Stimulated activated CD4-positive, alpha-beta T cell treated with anti-CD3 and anti-CD28 coated beads, Interleukin-4, amount 100 ng/mL, for 1 hour (primary cell): ENCODE measurements at places on chromosomes 3 and 15.

DNA sequence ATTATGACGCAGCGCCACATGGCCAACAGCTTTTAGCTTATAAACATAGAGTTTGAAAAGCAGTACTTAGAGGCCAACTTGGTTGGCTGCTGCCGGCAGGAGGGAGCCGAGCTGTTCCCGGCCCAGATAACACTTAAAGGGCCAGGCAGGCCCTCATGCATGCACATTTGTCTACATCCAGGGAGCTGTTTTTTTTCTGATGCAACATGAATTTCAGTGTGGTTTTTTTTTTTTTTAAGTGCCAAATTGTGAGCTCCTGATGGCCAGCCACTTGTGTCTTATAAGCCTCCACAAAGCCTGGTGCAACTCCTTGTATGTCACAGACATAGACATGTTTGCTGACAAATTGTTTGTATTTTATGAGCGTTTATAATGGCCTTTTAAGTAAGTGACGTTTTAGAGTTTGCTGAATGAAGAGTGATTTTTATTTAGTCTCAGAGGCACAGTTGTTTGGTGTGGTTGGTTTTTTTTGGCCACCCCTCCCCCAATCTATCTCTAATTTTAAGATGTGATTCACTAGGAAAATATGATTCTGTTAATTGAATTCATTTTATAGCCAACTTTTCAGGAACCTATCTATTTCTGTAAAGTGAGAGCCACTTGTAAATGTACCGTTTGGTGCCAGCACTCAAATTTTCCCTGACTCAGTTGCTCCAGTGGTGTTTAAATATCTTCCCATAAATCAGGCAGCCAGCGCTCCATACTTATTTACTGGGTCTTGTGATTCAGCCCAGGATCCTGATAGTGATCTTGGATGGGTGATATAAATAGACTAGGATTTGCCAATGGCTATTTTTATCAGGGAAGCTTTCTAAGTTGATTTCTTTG lies 134.3 kb downstream of the VGLL4 start:
- DNase-seq: no peak

DNA sequence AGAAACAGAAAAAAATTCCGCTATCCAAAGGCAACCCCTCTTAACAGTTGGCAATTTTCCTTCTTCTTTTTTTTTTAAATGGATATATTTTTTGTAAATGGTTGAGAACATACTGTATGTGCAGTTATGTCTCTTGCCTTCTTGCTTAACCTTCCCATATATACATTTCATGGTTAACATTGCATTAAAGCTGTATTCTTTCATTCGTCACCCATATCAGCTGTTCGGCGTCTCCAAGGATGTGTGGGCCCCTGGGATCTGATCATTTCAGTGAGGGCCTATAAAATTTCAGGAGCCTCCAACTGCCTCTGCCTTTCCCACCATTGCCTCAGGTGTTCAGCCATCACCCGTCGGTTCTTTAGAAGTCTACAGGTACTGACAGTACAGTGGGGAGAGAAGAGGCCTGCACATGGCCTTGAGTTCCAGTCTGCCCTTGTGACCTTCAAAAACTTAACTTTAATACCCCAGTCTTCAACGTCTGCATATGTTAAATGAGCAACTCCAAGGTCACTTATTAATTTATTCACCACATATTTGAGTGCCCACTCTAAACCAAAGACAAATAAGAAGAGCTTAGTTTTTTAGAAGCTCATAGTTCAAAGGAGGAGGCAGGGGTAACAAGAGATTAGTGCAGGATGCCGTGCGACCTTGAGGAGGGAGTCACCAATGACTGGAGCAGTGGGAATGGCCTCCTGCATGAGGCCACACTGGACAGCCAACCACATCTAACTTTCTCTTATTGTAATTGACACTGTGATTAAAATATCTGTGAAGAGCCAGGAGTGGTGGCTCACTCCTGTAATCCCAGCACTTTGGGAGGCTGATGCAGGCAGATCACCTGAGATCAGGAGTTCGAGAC lies 6.9 kb downstream of the ST6GAL1 start:
- DNase-seq: no peak

DNA sequence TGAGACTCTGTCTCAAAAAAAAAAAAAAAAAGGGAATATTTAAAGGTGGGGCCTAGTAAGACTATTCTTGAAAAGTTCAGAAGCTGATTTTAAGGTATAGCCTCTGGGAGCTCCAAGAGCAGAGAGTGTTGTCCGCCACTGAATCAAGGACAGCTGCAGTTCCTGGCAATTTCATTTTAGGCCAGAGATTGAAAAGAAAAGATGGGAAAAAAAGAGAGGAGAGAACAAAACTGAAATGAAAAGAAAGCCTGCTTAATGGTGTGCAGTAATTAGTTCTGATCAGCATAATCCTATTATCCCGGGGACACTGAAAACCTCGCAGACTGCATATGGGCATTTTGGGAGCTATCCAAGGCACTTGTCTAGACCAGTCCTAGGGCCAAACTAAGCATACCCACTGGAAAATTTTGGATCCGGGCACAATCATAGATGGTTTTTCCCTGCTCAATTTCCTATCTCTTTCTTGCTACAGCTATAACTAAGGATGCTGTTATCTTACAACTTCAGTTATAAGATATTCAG lies 43.2 kb downstream of the EHHADH start:
- DNase-seq: no peak

- no peak for DNase-seq
Observed at GRCh38 chr15:68676926-68677325, 98.1 kb downstream of the CORO2B start.

DNA sequence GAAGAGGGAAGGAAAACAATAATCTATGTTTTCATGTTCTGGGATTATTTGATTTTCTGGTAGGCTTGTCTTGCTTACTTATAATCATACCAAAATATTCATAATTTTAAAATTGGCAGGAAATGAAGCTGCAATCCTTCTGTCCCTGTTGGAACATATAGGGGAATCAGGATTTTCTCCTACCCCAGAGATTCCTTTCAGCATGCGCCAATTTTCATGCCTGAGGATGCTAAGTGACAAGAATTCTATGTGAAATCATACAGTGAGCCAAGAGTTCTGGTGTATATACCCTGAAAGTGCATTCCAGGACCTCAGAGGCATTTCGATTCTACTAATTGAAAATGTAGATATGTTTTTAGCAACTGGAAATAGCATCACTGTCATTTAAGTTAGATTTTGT lies 9.9 kb upstream of the CADPS start:
- DNase-seq: no peak

DNA sequence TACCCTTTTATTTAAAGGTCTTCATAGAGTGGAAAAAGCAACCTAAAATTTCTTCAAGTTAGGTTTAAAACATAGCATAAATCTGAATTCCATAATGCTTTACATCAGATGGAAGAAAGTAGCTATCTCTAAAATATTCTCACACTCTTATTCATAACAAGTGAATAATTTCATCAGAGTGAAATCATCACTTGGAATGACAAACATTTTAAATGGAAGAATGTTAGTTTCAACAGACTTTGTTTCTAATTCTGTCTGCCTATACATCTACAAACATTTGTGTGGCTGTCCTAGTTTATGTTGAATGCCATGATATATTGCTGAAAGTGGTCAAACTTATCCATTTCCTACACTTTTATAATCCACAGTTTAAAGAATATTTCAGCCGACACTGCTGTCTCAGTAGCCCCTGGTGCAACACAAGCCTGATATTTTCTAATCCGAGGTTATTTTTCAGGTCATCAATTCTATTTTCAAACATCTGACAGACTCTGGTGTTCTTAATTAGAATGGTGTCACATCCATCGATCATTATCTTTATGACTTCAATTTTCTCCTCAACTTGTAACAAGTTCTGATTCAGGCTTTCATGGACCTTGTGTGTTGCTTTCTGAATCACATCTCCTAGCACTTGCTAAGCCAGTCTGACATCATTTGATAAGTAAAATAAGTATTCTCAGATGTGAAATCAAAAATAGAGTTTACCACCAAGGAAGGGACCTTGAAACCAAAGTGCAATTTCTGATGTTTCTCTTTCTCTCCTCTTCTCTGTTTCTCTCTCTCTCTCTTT lies 17.1 kb upstream of the CNTN3 start:
- DNase-seq: no peak

- DNase-seq: no peak
Observed at GRCh38 chr15:60703207-60703933, 224.4 kb upstream of the ICE2 start.

- DNase-seq: no peak
Observed at GRCh38 chr15:57100136-57100539, 181.7 kb downstream of the TCF12 start.

DNA sequence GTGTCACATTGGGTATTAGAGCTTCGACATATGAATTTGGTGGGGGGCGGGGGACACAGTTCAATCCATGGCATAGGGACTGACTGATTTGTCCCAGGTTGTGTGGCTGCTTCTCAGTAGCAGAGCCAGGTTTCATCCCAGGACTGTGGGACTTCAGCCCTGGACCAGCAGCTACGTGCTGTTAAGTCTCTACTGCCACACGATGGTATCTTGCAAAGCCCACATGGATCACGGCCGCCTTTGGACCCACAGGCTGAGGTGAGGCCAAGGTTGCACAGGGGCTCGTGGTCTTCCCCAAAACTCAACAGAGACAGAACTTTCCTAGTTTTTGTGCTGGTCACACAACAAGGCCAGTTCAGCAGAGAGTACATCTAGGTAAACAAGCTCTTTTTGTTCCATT lies 97.4 kb downstream of the LRRK1 start:
- DNase-seq: no peak

- DNase-seq: no peak
Observed at GRCh38 chr3:25581823-25582222, 82.9 kb downstream of the TOP2B start.

DNA sequence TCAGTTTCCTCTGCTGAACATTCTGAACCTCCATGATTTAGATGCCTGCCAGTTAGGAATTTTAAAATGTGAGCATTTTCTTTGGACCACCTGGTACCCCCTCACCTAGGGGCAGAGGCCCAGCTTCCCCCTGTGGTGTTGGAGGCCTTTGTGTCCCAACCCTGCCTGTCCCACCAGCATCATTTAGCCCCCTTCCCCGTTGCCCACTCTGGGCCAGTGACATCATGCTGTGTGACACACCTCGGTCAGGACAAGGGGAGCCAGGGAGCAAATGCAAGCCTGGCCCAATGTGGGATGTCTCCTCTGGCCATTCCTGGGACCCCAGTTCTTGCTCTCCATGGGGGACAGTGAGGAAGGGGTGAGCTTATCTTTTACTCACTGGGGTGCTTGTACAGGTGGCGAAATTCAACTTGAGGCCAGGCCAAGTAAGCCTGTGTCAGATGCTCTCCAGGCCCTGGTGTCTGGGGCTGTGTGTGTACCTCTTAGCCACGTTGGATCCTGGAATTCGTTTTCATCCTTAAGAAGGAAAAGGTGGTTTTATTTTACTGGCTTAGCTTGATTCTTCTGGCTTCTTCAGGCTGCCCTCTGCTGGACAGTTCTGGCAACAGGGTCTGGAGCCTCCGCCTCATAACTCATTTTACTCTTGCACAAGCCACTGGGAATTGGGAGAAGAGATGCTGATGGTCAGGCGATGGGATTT lies 49.7 kb upstream of the MYZAP start:
- peak; percentile 35 for DNase-seq

DNA sequence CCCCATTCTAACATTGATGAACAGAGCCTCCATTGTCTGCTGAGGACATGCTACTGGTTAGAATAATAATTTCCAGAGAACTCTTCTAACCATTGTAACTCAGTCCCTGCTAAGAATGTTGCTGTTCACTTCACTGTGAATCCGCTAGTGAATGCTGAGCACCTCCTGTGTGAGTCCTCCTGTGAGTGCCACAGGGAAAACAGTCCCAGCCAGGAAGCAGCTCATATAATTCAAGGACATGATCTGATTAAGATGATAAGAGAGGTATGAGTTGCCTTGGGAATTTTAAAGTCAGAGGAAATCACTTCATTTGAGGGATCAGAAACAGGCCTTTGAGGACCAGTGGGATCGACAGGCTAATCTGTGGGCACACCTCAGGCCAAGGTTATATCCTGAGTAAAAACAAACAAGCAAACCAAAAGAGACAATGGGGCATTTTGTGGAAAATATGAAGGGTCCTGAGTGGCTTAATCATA lies 33.9 kb upstream of the GPR160 start:
- DNase-seq: no peak

DNA sequence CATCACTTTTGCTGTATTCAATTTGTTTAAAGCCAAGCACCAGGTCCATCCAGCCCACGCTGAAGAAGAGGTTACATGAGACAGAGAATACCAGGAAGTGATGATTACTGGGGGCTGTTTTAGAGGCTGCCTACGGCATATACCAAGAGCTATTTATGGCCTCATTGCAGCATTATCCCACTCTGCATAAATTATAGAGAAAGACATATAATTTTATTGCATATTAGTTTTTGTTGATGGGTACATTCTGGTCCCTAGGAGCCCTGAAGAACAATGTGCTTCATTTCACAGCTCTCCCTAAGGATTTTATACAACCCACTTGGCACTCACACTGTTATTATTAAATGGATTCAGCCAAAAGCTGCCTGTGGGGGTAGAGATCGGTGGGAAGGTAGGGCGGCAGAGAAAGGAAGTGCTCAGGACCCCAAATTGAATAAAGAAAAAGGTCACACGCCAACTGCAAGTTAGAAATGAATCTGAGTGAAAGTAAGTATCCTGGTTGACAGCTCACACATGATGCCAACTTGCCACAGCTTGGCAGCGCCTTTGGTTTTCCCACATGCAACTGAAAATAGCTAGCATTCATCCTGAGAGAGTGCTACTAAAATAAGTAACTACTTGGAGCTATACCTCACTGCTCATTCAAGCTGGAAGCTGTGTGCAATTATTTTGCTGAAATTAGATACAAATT lies 73.7 kb downstream of the CCNL1 start:
- DNase-seq: no peak

GRCh38 chr3:177676947-177677587 lies 479.8 kb upstream of the TBL1XR1 start:
- no peak for DNase-seq

DNA sequence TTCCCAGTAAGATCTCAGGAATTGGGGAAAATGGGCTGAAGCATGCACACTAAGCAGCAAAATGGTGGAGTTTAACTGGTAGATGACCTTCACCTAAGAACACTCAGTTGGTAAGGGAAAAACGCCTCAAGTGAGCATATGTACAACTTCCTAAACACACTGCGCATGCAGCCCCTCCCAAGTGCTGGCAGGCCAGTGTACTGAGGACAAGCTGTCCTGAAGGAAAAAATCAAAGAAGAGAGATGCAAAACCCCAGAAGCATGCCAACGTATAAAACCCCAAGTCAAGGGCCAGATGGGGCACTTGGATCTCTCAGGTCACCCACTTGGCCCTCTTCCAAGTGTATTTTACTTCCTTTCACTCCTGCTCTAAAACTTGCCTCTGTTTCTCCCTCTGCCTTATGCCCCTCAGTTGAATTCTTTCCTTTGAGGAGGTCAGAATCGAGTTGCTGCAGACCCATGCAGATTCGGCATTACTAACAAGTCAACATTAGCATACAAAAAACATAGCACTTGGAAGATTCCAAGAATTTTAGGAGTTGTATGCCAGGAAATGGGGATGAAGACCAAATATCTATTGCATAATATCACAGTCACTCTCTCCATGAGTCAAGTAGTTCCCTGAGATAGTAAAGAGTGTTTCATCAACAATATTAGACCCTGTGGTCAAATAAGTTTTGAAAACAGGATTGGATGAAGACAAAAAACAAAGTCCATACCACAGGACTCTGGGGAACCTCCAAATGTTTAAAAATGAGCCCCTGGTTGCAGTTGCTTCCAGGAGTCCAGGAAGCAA lies 10.8 kb upstream of the FYCO1 start:
- DNase-seq: no peak

- DNase-seq: no peak
Observed at GRCh38 chr3:112693186-112693585, 52.2 kb upstream of the CCDC80 start.

GRCh38 chr3:94071713-94072284 lies 8.9 kb downstream of the NSUN3 start:
- no peak for DNase-seq
